ENCODE measurements at places on chromosomes 2 and 18.

GRCh38 chr2:201441409-201441808, 9.8 kb downstream of the TRAK2 start:
- DNase-seq = no peak

DNA sequence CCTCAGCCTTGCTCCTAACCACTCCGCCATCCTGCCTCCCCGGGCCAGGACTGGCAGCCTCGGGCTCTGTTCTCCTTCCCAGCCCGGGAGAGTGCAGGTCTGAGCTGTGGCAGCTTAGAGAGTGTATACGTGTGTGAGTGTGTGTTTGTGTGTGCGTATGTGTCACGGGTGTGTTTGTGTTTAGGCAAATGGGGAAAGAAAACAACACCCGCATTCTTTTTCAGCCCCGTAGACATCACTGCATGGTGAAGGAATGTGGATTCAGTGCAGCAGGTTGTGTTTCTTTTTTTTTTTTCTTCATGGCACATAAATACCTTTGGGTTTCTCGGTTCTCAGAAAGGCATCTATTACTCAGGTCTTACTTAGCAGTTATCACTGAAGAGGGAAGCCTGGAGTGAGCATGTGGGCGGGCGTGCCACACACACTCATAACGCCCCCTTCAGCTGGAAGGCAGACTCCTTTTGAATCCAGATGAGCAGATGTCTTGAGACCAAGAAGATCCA, 44.2 kb downstream of the GLI2 start:
- DNase-seq = no peak

- no peak for DNase-seq
Observed at GRCh38 chr2:36824273-36824672, 127.8 kb downstream of the VIT start.

DNA sequence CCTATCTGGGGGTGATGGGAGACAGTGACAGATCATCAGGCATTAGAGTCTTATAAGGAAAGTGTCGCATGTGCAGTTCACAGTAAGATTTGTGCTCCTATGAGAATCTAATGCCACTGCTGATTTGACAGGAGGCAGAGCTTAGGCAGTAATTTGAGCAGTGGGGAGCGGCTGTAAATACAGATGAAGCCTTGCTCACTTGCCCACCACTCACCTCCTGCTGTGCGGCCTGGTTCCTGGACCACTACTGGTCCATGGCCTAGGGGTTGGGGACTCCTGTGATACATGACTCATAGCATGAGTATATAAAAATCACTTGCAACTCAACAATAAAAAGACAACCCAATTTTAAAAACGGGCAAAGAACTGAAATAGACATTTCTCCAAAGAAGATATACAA, 71.1 kb upstream of the ACAA2 start:
- no peak for DNase-seq

DNA sequence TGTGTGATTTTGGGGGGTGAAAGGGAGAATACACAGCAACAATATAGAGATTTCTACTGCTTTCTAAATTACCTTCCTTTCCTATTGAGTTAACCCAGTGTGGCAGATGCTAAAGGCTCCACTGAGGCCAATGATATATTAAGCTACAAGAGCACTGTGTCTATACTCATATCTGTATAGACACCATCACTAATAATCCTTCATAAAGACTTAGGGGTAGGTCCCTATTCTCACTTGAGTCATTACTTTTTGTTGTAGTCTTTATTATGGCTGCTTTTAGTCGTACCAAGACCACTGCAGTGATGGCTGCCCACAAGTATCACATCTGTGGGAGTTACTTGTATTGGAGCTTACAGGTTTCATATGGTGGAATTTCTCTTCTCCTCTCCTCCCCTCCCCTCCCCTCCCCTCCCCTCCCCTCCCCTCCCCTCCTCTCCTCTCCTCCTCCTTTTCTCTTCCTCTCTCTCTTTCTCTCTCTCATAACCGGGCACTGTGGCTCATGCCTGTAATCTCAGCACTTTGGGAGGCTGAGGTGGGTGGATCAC, 637.6 kb downstream of the ADCYAP1 start:
- DNase-seq = no peak

DNA sequence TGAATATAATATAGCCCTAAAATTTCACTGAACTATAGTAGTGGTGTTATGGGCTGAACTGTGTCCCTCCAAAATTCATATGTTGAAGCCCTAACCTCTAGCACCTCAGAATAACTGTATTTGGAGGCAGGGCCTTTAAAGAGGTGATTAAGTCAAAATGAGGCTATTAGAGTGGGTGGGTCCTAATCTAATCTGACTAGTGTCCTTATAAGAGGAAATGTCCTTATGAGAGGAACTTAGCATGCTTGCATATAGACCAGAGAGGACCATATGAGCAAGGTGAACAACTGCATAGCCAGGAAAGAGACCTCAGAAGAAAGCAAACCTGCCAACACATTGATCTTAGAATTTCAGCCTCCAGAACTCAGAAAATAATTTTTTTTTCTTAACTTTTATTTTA, 238.4 kb downstream of the ZEB2 start:
- DNase-seq = no peak

DNA sequence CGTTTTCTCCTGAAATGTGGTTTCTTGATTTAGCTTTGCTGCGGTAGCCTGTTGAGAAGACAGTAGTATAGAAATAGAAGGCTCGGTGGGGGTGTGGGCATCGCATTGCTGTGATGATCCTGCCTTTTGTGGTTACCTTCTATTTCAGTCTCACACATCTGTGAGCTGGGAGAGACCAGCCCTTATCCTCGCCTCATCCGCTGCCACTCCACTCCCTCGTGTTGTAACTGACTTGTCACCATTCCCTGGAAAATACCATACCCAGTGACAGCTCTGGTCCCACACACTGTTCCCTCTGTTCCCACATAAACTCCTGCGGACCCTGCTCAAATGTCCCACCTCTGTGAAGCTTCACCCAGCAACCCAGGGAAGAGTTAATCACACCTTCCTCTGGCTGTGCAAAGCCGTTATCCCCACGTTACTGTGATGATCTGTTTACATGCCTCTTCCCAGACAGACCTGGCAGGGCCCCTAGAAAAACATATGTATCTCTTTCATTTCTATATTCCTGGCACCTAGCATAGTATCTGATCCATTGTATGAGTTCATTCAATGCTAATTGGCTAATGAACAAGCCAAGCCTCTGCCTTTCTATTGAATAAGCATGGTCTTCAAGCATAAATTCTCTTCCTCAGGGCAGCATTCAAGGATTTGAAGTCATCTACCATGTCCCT, 114.6 kb downstream of the MAPK4 start:
- DNase-seq = no peak

GRCh38 chr2:159211447-159212396, 74.8 kb downstream of the WDSUB1 start:
- DNase-seq = no peak

DNA sequence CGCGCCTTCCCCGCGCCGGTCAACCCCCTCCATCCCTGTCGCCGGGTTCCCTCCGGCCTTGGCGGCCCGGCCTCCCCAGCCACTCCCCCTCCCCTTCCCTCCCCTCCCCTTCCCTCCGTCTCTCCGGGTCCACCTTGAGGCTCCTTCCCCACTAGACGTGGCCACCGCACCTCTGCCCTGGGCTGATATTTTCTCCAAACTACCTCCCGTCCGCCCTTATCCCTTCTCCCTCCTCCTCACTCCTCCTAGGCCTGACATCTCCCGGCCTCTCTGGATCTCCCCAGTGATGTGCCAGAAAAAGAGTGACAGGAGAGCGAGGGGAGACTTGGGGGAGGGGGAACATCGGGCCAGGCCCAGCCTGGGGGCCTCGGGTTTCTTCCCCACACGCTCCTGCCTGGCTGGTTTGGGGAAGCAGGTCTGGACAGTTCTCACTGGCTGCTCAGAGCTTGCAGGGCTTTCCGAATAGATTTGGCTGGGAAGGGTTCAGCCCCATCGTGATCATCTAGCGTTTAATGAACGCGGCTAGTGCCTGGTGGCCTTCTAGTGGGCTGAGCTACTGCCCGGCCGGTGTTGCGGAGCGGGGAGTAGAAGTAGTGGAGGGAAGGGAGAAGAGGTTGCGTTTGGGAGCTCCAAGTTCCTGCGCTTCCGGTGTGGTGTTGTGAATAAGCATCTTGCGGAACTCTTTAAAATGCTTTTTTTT, 641 bp downstream of the MAPRE3 start:
- DNase-seq = no peak

- no peak for DNase-seq
Observed at GRCh38 chr18:29321561-29321960, 1144.6 kb upstream of the CDH2 start.

DNA sequence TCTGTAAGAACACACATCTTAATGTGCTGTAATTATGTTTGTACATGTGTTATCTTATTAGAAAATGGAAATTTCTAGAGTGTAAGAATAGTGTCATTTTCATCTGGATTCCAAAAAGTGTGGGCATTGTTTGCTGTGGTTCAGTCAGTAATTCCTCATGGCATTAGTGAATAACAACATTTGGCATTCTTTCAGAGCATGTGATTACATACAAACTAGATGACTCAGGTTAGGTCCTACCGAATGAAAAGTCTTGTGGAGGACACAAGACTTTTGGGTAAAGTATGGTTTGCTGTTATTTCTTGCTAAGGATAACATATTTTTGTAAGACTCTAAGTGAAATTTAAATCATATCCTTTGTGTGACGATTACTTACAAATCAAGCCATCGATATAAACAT, 593.1 kb upstream of the NRXN1 start:
- no peak for DNase-seq

- DNase-seq = no peak
Observed at GRCh38 chr2:169910109-169910799, 83.0 kb downstream of the UBR3 start.

DNA sequence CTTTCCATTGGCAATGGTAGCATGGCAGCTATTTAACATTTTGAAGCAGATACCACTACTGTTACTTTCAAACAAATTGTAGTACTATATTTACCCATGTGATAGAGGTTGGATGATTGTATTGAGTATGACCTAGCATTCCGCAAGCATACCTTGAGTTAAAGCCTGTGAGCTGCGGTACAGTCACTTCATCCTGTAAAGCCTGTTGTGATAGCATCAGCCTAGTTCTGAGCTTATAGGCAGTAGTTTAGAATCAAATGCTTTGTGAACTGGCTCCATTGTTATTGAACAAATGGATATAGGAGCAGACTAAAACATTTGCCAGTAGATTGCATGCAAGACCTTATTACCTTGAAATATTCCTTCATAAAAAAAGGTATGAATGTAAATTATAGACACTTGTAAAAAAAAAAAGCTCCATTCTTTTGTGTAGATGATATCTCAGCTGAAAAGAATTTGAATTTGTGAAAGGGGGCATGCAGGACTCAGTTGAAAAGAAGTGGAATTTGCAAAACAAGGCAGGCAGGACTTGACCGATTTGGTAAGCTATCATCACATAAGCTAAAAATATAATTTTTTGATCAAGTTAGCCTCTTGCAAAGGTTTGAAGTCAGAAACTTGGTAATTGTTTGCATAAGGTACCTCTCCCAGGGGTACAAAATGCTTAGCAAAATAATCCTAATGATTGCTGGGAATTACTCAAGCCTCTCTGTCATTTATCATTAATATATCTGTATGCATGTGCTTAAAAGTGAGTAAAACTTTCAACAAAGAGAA, 138.5 kb upstream of the ITGA4 start:
- DNase-seq = no peak

DNA sequence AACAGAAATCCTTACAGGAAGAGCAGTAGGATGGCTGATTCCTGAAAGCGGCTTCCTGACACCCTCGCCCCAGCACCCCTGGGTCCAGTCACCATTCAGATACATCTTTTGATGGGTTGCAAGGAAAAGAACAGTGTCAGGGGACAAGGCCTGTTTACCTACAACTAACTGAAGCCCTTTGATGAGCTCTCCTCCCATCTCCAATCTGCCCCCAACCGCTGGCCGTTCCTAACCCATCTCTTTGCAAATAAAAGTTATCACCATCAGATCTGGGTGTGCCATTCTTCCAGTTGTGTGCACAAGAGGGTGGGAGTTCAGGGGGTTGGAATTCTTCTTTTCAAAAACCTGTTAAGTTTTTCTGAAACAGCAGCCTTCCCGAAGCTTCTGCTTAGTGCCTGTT, 48.9 kb downstream of the ARL4C start:
- no peak for DNase-seq

DNA sequence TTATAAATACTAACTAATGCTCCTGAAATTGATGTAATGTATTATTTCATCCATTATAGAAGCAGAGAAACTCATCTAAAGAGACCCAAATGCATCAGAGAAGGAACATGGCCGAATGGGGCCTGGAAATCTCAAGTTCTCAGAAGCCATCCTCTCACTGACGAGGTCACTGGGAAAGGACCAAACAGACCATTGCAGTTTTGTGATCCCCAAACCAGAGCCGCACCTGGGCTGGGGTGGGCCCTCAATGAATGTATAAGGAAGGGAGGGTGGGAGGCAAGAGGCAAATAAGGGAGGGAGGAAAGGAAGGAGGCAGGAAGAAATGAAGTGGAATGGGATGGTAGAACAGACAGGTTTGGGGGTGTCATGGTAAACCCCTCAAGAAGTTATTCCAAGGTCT, 245.3 kb upstream of the ID2 start:
- no peak for DNase-seq

DNA sequence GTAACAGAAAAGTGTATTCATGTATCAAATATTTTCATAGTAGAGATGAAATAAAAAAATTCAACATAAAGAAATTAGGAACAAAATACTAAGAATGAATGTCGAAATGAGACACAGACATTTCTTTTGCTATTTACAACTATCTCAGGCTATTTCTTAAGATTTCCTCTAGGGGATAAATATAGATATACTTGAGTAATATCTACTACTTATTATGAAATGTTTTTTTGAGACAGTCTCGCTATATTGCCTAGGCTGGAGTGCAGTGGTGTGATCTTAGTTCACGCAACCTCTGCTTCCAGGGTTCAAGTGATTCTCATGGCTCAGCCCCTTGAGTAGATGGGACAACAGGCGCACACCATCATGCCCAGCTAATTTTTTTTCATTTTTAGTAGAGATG, 326.1 kb downstream of the RNF144A start:
- no peak for DNase-seq

- no peak for DNase-seq
Observed at GRCh38 chr2:12070153-12070552, 323.7 kb downstream of the LPIN1 start.

GRCh38 chr2:121360566-121361300, 75.7 kb upstream of the TFCP2L1 start:
- no peak for DNase-seq

- no peak for DNase-seq
Observed at GRCh38 chr18:79965119-79965902, 868 bp downstream of the HSBP1L1 start.

DNA sequence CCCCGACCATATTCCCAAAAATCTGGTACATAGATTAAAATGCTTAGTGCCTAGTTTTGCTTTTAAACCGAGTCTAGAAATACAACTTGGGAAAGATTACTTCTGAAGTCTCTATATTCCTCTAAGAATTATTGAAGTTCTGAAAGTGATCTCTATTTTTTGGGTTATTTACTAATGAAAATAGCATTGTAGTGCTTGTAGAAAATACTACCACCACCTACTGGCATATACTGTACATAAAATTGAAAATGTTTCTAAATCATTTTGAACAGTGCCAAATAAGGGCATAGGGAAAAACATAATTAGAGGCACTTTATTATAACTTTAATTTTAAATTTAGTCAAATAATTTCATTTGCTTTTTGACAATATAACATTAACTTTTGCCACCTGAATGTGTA, 1399.6 kb upstream of the ZEB2 start:
- no peak for DNase-seq

- DNase-seq = no peak
Observed at GRCh38 chr2:27572439-27572838, 10.4 kb upstream of the ZNF512 start.

GRCh38 chr18:8368512-8369217, 240.6 kb upstream of the RAB12 start:
- DNase-seq = no peak

GRCh38 chr2:171882089-171882769, 11.8 kb downstream of the SLC25A12 start:
- no peak for DNase-seq

All from cortex of kidney (tissue), 1 donor.